ENCODE measurements at places on chromosomes 16 and 17.

- DNase-seq = no peak
Observed at GRCh38 chr17:28575126-28575795, 1.4 kb downstream of the ALDOC start.

- DNase-seq = no peak
Observed at GRCh38 chr16:13047276-13047675, 145.9 kb downstream of the SHISA9 start.

GRCh38 chr17:40433551-40434415 lies 9.5 kb upstream of the IGFBP4 start:
- DNase-seq = no peak

GRCh38 chr16:53159781-53160436 lies 105.1 kb downstream of the CHD9 start:
- DNase-seq = no peak

DNA sequence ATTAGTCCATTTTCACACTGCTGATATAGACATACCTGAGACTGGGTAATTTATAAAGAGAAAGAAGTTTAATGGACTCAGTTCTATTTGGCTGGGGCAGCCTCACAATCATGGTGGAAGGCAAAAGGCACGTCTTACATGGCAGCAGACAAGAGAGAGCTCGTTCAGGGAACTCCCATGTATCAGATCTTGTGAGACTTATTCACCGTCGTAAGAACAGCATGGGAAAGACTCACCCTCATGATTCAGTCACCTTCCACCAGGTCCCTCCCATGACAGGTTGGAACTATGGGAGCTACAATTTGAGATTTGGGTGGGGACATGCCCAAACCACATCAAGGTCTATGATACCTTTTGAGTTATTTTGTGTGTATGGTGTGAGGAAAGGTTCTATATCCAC lies 66.9 kb downstream of the METRNL start:
- DNase-seq = no peak

- DNase-seq = peak; percentile 9
Observed at GRCh38 chr16:66014221-66014620, 352.3 kb upstream of the CDH5 start.

DNA sequence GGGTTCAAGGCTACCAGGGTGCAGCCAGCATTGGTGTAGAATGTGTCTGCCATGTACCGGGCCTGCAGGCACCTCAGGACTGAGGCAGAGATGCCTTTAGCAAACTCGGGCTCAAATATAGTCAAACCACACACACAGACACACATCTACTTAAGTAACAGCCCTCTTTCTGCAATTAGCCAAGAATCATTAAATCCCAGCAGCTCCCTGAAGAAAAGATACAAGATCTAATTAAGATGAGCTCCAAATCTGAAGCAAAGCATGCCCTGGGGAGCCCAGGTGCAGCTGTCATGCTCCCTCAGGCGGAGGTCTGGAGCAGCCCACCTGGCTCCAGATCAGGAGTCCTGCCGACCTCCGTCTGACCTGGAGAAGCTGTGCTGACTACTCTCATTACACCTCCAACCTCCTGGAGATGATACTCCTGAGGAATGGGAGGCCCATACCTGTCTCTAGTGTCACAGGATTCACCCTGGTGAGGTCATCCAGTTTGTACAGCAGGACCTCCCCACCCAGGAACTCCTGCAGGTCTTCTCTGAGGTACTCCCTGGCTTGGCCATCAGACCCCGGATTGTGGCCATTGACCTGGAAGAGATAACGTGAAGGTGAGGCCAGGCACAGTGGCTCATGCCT lies 6.9 kb downstream of the MYO19 start:
- no peak for DNase-seq

DNA sequence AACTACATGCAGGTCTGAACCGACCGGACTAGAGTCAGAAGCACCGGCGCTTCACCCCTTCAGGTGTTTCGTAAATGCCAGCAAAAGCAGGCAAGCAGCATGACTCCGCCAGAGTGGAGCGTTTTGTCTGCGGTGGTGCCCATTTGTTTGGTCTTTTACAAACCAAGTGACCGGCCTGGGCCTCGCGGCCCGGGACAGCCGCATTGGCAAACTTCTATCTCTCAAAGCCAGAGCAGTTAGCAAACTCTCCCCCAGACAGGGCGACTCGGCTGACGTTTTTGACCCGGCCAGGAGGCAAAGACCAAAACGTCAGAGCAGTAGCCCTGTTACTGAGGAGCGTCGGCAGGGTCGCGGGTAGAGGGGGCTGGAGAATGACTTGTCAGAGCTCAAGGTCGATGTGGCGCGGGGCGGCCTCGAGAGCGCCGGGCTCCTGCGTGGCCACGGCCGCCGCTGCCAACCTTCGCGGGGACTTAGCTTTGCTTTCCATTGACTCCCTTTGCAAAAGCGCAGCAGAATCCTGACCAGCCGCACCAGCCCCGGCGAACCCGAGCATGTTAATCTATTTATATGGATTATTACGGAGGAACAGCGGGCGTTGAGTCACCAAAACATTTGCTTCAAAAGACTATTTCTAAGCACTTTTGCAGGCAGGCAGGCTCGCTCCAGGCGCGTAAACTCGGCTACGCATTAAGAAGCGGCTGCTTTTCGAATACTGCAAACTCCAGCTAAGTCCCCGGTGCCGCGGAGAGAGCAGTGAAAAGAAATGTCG lies 763 bp upstream of the SOX9 start:
- peak; percentile 83 for DNase-seq

GRCh38 chr16:19517424-19518089 lies 4.3 kb downstream of the GDE1 start:
- peak; percentile 51 for DNase-seq

DNA sequence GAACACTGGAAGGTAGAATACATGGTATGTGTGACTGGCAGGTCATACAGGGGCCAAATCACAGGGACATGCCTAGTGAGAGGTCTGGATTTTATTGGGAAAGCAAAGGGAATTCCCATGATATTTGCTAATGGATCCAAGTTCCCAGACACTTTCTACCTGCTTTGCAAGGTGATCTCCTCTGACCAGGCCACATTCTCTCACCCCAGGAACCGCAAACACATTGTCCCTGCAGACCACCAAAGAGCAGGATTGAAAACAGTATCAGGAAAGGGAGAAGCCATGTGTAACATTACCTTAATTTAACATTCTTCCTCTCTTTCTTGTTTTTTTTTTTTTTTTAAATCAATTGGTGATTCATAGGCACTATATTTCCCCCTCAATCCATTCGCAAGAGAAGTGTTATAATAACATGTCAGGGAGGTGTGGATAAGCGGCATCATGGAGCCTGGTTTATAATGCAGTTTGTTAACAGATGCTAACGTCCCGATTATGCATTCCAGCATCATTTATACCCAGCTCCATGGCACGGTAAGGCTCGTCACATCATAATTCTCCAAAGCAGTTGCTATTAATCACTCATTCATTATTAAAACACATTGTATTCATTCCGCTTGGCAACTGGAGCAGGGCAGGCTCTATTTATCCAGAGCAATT lies 155.1 kb upstream of the CCL2 start:
- no peak for DNase-seq

DNA sequence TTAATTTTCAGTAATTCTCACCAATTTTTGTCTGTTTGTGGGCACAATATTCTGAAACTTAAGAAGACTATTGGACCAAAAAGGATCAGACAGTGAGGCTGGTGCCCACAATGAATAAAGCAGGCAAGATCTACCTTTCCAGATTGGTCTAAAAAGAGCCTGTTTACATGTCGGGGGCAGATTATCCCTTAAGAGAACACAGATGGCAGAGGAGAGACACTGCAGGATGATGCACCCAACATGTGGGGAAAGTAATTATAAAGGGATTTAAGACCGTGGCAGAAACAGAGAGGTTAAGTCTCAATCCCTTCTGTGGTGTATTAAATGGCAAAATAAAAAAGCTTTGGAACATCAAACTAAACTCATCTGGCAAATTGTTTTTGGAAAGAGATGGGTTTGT lies 331.8 kb upstream of the CDH11 start:
- DNase-seq = no peak

- no peak for DNase-seq
Observed at GRCh38 chr17:74249590-74250270, 24.3 kb upstream of the DNAI2 start.

DNA sequence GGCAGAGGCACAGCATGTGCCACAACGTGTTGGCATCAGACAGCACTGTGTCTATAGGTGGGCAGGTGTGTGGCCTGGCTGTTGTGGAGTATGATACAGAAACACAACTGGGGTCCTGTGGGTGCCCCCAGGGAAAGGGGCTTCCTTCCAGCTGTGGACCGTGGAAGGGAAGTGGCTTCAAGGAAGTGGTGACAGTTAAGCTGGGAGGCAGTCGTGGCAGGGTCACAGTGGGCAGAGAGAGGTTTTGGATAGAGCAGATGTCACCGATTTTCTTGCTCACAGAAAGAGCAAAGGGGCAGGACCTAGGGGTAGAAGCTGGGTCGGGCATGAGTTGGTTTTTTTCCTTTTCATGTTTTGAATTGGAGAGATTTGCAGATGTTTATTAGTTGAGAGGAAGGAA lies 11.2 kb upstream of the ORAI3 start:
- DNase-seq = no peak

DNA sequence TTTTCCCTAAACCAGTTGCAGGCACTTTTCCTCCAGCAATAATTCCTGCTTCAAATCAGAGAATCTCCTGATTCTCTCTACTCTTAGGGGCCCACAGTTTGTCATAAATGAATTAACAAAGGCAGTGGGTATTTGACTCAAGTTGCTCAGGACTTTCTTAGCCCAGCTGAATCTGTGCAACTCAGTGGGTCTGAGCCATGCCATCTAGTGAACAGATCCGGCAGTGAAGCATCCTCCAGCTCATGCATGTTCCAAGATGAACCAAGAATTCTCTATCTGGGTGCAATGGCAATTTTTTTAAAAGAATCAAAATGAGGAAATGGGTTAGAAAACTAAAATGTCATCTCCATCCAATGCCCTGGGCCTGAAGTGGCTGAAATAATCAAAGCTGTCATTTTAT lies 575.2 kb upstream of the CDH11 start:
- no peak for DNase-seq

DNA sequence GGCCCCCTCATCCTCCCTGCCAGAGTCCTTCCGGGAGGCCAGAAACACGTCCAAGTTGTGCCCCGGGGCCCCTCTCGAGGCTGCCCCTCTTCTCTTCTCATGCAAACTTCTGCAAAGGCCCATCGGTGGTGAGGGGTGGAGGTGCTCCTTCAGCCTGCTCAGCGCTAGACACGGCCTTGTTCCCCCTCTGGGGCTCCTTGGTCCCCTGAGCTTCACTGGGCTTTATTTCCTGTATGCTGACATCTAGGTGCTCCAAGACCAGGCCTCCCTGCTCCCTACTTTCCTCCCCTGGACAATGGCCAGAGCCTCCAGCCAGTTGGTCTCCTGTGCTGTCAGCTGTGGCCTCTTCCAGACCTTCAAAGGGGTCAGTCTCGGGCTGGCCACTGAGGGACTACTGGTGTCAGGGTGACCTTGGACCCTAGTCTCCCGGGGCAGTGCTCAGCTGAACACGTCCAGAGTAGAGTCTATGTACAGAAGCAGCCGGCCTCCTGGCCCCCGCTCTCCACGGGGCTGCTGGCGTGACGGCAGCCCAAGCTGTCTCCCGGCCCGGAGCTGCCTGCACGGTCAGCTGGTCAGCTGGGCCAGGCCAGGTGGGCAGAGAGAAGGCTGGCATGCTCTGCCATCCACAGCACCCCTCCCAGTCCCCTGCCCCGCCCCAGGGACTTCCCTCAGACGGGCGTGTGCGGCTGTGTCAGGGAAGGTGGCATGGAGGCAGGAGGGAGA lies 1.7 kb upstream of the PRR35 start:
- no peak for DNase-seq

GRCh38 chr16:57801098-57801808 lies 1.0 kb downstream of the KIFC3 start:
- no peak for DNase-seq

- DNase-seq = no peak
Observed at GRCh38 chr17:5638596-5638995, 54.3 kb upstream of the NLRP1 start.

- DNase-seq = no peak
Observed at GRCh38 chr16:75458029-75458428, 6.5 kb downstream of the TMEM170A start.

DNA sequence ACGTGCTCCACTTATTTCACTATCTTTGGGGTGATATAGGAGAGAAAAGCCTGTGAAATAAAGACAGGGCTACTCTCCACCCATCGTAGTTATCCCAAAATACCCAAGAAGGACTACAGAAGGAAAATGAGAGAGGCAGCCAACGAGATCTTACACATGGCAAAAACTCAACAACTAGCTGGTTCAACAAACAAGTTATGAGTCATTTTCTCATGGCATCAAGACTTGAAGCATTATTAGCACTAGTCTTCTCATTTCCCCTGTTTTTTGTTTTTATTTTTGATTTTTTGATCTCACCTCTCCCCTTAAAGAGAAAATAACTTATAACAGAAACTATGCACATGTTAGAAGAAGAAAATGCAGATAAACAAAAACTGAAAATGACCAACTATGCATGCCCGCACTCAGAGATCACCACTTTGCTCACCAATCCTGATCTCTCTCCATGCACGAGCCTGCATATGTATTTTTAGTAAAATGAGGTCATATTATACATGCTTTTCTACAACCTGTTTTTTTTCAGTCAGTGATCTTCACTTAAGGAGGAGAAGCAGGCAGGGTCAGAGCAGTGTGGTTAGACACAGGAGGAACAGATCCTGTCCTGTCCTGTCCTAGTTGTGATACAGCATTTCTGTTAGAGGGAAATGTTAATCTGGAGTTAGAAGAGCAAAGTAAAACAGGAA lies 22.8 kb downstream of the FAM117A start:
- peak; percentile 70 for DNase-seq

- no peak for DNase-seq
Observed at GRCh38 chr16:8869212-8869987, 594 bp upstream of the CARHSP1 start.

GRCh38 chr16:86033016-86033474 lies 134.1 kb downstream of the IRF8 start:
- DNase-seq = no peak

GRCh38 chr17:11391134-11391533 lies 150.1 kb downstream of the SHISA6 start:
- no peak for DNase-seq

- peak; percentile 87 for DNase-seq
Observed at GRCh38 chr17:65785109-65785508, 223.7 kb upstream of the AXIN2 start.

- peak; percentile 33 for DNase-seq
Observed at GRCh38 chr17:57459286-57459915, 203.1 kb downstream of the MSI2 start.

DNA sequence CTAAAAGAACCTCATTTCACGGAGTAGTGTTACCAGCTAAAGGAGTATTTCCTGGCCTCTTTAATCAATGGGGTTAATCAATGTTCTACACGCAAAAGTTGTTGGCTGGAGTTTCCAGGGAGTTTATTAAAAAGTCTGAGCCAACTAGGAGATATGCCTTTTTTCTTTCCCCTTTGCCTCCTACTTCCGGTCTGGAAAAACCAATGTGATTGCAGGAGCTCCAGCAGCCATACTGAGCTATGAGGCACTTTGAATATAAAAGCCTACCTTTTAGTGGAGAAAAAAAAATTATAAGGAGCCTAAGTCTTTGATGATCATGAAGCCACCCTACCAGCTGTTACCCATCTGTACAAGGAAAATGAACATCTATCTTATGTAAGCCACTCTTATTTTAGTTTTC lies 17.9 kb upstream of the ERCC4 start:
- DNase-seq = no peak

GRCh38 chr17:31251105-31251969 lies 45.7 kb downstream of the OMG start:
- DNase-seq = no peak

Measured in foreskin keratinocyte (primary cell).